ENCODE measurements at places on chromosomes 13 and 19.

DNA sequence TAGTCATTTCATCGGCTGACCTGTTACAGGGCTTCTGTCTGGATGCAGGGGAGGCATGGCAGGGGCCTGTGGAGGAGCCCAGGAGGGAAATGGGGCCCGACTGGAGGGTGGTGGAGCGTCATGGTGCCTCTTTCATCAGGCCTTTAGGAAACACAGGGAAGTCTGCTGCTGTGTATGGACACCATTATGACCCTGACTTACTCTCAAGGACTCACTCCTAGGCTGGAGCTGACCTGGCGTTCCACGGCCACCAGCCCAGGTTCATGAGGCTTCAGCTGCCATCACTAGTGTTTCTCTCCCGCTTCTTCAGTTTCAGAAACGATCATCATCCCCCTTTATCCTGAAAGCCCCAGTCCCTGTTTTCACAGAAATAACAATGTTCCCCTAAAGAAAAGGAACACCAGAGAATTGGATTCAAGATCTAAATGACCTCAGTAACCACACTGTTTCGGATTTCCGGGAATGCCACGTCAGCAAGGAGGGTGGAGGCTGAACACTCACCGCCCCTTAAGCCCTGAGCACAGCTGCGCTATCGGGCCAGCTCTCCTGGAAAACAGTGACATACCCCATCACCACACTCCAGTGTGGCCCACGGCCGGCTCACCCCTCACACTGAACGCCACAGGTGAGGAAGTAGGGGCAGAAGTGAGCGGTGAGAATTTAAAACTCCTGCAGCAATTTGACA lies 67.6 kb downstream of the SOX1 start:
- no peak for DNase-seq

- no peak for DNase-seq
Measured at GRCh38 chr19:8334458-8335342, 8.4 kb downstream of the KANK3 start.

DNA sequence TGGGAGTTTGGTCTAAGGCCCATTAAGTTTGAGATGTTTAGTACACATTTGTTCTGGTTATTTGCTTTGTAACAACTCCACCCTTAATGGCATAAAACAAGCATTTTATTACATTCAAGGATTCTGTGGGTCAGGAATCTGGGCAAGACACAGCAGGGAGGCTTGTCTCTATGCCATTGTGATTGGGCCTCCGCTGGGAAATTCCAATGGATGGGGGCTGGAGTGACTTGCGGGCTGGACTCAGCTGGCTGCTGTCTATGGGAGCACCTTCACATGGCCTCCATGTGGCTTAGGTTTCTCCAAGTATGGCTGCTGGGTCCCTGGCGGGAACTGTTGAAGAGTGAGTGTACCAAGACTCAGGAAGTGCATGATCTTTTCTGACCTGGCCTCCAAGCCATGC lies 159.0 kb downstream of the PAN3 start:
- no peak for DNase-seq

DNA sequence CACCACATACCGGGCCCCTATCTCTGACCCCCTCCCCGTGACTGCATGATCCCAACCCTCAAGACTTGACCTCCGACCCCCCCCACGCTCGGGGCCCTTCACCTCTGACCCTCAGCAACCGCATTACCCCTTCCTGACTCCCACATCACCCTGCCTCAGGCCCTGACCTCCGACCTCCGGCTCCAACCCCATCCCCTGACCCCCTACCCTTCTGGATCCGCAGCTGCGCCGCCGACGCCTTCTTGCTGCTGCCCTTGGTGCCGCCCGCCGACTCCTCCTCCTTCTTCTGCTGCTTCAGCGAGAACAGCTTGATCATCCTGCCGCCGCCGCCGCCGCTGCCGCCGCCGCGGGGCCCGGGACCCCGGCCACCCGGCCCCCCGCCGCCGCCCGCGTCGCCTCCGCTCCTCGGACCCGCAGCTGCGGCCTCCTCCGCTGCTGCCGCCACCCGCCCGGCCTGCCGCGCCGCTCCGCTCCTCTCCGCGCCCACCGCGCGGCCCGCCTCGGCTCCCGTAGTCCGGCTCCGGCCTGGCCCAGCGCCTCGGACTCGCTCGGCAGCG lies at the start of gene UBE2M:
Gene UBE2M, minus strand, starts transcription at position 546 of the 557 bp plus-strand sequence. Its CDS starts 230 bp downstream, at position 316.
- no peak for DNase-seq

DNA sequence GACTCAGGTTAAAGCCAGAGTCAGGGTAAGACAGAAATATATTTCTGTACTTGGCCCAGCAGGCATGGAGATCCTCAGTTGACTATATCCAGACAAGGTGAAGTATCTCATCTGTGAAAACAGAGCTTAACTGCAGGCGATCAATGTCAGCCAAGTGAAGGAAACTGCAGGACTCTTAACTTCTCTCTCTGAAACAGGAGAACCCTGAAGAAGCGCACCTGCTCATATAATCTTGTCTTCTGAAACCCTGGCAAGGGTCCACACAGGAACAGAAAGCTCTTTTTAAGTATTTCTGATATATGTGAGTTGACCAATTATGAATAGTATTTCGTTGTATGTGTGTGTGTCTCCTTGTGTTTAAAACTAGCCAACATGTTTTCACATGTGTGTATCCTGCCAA lies 504.8 kb upstream of the SLITRK5 start:
- DNase-seq: no peak

DNA sequence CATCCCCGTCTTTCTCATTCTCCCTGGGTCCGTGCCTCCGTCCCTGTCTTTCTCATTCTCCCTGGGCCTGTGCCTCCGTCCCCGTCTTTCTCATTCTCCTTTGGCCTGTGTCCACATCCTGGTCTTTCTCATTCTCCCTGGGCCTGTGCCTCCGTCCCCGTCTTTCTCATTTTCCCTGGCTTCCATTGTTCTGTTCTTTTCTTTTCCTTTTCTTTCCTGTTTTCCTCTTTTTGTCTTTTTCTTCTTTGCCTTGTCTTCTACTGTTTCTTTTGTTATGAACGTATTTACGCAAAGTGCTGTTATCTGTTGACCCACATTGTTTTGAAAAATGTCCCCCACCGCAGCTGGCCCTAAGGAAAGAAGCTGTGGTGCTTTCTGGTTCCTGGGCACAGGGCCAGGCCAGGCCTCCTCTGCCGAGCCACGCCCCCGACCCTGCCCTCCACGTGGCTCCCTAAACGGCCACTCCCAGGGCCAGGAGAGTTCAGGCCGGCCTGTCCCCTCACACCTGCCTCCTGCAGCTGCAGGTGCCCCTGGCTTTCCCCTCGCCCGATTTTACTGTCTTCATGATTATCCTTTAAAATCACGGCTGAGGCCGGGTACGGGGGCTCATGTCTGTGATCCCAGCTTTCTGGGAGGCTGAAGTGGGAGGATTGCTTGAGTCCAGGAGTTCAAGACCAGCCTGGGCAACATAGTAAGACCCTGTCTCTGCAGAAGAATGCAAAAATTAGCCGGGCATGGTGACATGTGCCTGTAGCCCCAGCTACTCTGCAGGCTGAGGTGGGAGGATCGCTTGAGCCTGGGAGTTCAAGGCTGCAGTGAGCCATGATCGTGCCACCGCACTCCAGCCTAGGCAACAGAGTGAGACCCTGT lies 14.0 kb upstream of the TMPRSS9 start:
- DNase-seq: no peak

- DNase-seq: no peak
Measured at GRCh38 chr13:113776231-113777125, 17.5 kb downstream of the TMEM255B start.

DNA sequence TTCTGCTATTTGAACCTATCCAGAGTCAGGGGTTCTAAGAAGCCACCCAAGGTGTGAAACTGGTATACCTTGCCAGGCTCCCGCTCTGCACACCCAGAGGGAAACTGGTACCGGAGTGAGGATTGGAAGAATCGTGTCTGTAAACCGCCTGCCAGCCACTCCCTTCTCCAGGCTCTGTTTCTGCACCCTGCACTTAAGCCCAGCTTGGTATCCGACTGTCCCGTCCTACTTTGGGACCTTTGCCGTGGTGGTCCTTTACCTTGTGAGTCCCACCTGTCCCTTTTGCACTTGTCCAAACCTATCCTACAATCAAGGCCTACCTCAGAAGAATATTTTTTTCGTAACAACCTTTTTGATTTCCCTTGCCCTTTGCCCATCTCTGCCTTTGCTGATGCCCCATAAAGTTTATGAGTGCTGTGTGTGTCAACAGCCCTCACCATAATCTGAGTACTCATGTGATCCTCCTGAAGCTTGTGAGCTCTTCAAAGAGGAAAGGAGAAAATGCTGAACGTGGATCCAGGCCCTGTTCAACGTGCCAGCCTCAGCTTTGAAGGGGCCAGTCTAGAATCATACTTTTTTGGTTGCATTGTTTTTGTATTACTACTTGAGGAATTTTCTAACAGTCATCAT lies 44.7 kb downstream of the GARRE1 start:
- DNase-seq: no peak

- DNase-seq: no peak
Measured at GRCh38 chr13:101695870-101696516, 243.5 kb downstream of the ITGBL1 start.

- no peak for DNase-seq
Measured at GRCh38 chr19:55400281-55401087, 7.1 kb downstream of the UBE2S start.

DNA sequence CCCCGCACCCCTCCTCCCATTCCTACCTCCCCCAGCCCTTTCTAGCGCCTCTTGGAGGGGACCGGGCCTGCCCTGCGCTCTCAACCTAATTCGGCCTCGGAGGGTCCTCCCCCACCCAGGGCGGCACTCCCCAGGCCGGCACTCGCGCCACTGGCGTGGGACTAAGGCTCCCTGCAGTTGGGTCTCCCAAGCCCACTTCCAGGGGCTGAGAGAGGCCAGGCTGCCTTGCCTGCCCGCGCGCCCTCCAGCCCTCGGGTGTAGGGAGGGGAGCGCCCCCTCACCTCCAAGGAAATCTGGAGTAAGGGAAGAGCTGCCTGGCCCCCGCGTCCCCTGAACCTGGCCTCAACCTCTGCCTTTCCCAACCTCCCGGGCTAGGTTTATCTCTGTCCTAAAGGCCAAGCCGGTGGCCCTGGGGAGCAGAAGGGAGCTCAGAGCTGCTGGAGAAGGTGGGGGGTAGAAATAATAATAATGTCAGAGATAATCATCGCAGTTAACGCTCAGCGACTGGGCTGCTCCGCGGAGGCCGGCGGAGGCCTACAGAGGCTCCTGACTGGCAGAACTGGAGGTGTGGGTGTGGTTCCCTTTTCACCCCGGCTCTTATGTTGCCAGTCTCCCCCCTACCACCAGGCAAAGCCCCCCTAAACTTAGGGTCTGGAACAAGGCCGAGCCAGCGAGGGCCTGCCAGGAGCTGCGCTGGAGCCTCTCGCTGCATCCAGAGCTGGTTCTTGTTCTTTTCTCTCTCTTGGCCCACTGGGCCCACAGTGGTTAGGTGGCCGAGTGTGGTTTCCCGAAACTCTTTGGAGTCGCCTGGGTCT lies 9.6 kb downstream of the ZIC2 start:
- no peak for DNase-seq

DNA sequence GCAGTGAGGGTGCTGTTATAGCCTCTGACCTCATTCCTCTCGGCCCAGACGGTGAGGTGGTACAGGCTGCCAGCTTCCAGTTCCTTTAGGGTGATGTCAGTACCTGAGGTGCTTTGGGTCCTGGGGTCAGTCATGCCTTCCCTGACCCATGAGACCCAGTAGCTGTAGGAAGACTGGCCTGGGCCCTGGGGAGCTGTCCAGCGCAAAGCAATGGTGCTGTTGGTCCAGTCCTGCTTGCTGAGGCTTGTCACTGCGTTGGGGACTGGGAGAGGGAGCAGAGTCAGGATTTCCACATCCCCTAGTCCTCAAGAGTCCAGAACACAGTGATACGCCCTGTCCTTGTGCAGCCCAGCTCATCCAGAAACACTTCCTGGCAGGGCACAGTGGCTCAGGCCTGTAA lies 10.7 kb downstream of the PTPRH start:
- no peak for DNase-seq

DNA sequence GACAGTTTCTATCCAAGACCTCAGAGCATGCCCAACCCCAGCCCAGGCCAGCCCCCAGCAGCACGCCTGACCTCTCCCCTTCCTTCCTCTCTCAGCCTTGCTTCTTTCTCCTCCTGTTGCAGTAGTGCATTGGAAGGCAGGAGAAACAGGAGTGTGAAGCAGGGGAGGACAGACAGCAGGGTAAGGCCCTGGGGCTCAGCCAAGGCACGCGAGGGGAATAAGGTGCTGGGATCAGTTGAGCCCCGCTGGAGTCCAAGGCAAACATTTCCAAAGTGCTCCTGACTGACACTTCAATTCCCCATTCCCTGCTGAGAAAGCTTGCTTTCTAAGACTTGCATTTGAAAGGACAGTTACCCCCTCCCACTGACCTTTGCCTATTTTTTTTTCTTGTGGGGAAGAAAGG lies 73.1 kb upstream of the OLFM4 start:
- no peak for DNase-seq

- DNase-seq: no peak
Measured at GRCh38 chr13:84574851-84575250, 692.6 kb upstream of the SLITRK1 start.

DNA sequence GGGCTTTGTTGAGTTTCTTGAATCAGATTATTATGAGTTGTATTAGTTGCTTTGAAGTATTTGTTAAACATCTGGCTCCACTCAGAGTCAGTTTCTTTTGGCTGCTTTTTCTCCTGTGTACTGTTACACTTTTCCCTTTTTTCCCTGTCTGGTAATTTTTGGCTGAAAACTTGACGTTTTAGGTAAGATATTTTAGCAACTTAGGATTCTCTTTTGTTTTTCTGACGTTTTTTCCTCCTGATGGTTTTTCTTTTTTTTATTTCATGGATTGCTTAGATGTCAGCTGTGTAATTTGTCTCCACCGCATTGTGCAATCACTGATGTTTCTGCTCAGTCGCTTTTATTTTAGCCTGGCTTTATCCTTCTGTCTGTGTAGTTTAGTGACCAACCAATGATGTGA lies 20.7 kb downstream of the RFC3 start:
- no peak for DNase-seq

GRCh38 chr19:21308773-21309172 lies 20.4 kb downstream of the ZNF708 start:
- no peak for DNase-seq

DNA sequence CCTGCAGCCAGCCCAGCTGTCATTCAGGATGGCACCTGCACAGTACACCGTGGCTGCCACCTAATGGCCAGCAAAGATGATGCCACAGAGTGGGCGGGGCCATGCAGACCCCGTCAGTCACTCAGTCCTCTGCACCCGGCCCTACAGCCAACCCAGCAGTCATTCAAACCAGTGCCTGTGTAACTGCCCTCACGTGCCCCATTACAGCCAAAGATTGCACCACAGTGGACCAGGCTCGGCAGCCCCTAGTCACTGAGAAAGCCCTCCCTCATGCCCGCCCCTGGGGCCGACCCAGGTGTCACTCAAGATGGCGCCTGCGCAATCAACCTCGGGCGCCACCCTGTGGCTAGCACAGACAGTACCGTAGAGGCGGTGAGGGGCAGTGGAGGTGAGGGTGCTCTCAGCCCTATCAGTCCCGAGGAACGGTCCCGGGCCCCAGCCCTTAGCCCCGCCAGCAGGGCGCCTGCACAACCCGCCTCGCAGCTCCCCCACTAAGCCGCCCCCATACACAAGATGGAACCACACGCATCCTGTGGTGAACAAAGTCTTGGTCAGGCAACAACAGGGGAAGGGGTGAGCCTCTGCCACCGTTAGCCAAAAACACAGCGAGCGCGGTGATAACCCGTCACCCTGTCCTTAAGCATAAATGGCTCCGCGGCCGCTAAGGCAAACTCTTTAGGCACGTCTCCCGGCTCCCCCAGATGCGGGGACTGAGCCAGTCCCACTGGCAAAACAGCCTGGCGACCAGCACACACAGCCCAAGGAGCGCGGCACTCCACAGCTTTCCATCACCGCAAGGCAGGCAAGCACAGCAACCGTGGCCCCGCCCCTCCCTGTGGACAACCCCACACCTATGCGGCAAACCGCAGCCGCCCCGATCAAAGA lies 2.3 kb downstream of the PEG3 start:
- no peak for DNase-seq
